Kidney glomerular epithelial cell (primary cell): ENCODE measurements at places on chromosomes 7 and 10.

DNA sequence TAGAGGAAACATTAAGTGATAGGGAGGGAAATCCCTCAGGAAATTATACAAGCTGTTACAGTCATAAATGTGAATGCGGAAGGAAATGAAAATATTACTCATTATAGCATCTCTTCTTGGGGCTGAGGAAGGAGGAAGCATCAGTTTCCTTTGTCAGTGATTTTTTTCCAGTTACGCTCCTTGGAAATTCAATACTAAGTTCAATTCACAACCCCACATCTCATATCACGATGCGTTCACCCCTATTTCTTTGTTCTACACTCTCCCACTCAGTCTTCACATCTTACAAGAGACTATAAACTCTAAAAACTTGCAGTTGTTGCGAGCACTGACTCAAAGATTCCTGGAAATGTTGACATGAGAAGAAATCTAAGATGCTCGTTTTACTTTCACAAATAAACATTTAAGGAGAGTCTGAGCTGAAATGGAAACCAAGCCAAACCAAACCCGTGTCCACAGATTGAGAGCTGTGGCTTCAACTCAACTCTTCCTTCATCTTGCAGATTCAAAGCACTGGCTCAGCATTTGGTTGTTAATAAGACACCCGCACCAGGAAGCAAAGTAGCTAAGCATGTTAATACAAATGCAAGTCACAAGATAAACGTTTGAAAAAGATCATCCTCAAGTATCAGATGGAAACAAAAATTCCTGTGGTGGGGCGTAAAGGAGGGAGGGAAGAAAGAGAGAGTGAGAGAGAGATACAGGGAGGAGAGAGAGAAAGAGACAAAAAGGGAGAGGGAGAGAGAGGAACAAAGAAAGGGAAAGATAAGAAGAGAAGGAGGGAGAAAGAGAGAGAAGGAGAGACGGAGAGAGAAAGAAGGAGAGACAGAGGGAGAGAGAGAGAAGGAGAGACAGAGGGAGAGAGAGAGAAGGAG, 150.0 kb upstream of the RSU1 start:
- DNase-seq: peak; percentile 36

DNA sequence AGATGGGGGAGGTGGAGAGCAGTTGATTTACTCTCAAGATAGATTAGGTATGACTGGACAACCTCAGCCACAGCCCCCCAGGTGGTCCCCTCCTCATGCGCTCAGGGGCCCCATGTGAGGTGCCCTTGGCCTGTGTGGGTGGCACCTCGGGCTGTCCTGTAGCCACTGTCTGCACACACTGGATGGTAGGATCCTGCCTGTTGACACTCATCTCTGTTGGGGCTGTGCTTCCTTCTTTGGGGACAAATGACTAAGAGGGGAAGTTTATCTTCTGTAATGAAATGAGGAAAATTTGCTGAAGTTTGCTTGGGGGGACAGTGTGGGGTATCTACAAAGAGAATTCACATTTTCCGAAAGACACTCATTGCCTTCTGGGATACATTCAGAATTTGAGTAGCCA, 53.6 kb upstream of the ANTXRL start:
- DNase-seq: no peak

- DNase-seq: no peak
Observed at GRCh38 chr7:114086537-114086913, 167.7 kb upstream of the PPP1R3A start.

DNA sequence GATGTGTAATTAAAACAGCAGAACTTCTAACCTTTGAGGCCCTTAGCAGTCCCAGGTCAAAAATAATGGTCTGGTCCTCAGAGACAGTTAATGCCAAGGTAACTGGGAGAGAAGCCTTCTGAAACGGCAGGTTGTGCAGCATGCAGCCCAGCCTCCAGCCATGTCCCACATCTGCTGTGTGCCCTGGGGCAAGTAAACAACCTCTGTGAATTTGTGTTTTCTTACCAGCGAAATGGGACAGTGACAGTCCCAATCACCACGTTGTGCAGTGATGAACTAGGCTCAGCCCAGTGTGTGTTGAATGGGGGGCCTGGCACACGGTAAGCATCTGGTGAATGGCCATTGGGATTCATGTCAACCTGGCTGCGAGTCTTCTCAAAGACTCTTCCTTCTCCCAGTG, 61.2 kb downstream of the EMX2 start:
- DNase-seq: no peak

GRCh38 chr7:55022002-55022985, 3.5 kb downstream of the EGFR start:
- no peak for DNase-seq

DNA sequence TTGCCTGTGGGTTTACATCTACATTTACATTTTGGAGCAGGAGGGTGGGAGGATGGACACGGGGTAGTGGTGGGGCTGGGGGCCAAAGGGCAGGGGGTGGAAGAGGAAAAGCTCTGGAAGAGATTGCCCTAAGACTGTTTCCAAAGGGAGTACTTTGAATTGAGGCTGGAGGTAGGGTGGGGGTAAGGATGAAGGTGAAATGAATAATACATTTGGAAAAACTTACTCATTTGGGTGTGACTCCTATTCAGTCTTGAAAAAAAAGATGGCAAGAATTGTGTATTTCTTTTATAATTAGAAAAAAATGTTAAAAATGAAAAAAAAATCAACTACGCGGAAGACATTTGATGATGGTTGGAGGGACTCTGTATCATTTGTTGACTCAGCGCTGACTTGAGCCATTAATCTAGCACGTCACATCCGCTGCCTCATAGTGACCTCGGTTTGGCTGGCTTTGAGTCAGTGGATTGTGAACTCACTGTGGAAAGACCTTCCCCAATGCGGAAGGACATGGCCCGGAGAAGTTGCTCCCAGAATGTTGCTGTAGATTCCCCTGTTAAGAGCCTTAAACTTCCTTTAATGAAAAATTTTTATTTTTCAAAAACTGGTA, 2.8 kb downstream of the FAM180A start:
- DNase-seq: no peak
